ENCODE measurements at places on chromosomes 11 and 22. TPM values are rescaled to one million over a fixed set of nuclear protein-coding genes. Genes with fewer than 3 reads are reported as not detected.

BTG4 gene
- total RNA-seq: 0.30 TPM

TRIM66 gene
- 32.1 TPM for total RNA-seq

GTSE1 gene
- 101 TPM for total RNA-seq

PYGM gene
- 3.2 TPM for total RNA-seq

RAB39A gene
- not detected for total RNA-seq

LYVE1 gene
- total RNA-seq: not detected

PHF21B gene
- 0.93 TPM for total RNA-seq
